H7 (cell line): ENCODE measurements at places on chromosomes 6 and 20.

- no peak for DNase-seq
Measured at GRCh38 chr6:70183538-70183937, 119.3 kb downstream of the COL9A1 start.

DNA sequence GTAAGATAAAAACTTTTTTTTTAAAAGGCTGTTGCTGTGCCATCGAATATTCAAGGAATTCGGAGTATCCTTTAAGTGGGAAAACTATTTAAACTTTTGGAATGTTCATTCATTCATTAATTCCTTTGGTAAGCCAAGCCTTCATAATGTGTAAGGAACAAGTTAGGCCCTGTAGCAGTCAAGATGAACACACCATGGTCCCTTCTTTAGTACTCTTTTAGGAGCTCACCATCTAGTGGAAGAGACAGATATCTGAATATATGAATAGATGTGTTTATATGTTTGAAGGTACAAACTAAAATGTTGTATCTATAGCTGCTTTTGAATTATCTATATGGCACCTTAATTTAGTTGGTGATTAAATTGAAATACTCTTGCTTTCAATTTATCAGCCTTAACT, 5.8 kb downstream of the SPO11 start:
- DNase-seq: no peak

- DNase-seq: peak; percentile 2
Measured at GRCh38 chr6:160634706-160635105, 29.4 kb downstream of the LPA start.

DNA sequence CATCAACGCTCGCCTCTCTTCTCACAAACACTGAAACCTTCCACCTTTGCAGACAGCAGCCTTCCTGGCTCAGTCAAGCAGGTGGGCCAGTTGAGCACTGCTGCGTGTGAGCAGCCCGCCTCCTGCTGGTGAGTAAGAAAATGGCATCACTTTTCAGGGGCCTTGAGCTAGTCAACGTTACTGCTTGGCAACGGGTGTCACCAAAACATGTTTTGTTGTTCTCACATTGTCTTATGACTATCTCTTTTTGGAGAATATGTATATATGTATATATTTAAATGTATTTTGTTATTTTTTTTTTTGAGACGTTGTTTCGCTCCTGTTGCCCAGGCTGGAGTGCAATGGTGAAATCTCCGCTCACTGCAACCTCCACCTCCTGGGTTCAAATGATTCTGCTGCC, 97.0 kb upstream of the AGPAT4 start:
- DNase-seq: peak; percentile 79

- DNase-seq: no peak
Measured at GRCh38 chr6:127446356-127446755, 12.8 kb downstream of the KIAA0408 start.

- DNase-seq: peak; percentile 43
Measured at GRCh38 chr20:34859826-34860545, 12.7 kb downstream of the GGT7 start.

GRCh38 chr6:36510365-36510764, 36.9 kb downstream of the STK38 start:
- no peak for DNase-seq

DNA sequence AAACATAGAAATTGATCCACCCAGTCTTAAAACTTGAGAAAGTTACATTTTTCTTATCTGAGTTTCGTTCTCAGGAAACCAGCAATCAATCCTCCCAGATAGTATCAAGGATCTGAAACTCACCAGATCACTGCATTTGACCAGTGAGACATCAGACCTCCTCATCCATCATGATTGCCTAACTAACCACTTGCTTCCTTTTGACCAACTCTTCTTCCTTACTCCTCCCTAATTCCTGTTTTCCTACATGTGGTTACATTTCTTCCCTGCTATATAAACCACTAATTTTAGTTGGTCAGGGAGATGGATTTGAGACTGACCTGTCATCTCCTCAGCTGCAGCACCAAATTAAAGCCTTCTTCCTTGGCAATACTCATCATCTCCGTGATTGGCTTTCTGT, 357.1 kb upstream of the POU3F2 start:
- DNase-seq: no peak

GRCh38 chr20:740162-740561, 28.1 kb downstream of the SLC52A3 start:
- no peak for DNase-seq
